ENCODE measurements at places on chromosomes 1 and 21.

GRCh38 chr1:37437087-37437486 is 37.3 kb upstream of the ZC3H12A start:
- DNase-seq: no peak

DNA sequence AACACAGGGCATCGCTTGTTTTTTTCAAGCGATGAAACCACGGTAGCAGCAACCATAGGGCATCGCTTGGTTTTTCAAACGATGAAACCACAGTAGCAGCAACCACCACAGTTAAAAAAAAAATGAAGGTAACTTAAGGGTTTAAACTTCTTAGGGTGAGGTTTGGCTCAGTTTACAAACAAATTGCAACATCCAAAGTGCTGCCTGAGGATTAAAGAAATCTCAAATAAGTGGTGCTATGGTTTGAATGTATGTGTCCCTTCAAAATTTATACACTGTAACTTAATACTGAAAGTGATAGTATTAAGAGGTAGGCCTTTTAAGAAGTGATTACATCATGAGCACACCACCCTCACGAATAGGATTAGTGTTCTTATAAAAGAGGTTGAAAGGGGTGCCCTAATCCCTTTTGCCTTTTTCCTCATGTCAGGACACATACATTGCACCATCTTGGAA is 6.4 kb upstream of the GBP5 start:
- DNase-seq: no peak

DNA sequence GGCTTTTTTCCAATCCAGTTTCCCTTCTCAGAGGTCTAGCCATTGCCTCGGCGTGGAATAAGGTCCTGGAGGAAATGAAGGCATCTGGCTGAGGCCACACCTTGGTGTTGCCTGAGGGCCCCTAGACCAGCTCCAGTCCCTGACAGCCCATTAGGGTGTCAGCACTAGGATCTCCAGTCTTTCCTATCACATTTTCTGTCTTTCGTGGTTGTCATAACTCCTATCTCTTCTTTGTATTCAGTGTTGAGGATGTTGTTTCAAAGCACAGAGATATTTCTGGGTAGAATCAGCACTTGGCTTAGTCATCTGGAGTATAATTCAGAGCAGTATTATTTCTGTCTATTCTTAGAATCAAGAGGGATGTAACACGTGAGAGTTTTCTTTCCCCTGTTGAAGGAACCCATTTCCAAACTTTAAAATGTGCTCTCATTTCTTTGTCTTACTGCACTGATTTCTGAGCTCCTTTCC is 844.3 kb downstream of the KCNT2 start:
- DNase-seq: peak; percentile 49

DNA sequence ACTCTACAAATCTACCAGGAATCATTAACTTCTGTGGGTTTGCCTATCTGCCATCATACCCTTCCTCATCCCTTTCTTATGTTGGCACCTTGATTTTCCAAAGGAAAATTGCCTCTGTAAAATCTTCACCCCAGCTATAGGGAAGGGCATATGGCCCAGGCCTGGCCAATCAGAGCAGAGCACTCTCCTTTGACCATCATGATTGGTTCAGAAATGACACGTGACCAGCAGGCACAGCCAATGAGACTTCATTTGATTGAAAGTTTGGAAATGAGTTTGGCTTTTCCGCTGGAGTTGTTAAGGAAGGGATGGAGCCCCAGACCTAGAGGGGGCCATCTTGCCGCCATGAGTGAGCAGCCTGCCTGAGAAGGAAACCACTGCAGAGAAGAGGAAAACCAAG is 35.1 kb upstream of the IFFO2 start:
- DNase-seq: no peak

DNA sequence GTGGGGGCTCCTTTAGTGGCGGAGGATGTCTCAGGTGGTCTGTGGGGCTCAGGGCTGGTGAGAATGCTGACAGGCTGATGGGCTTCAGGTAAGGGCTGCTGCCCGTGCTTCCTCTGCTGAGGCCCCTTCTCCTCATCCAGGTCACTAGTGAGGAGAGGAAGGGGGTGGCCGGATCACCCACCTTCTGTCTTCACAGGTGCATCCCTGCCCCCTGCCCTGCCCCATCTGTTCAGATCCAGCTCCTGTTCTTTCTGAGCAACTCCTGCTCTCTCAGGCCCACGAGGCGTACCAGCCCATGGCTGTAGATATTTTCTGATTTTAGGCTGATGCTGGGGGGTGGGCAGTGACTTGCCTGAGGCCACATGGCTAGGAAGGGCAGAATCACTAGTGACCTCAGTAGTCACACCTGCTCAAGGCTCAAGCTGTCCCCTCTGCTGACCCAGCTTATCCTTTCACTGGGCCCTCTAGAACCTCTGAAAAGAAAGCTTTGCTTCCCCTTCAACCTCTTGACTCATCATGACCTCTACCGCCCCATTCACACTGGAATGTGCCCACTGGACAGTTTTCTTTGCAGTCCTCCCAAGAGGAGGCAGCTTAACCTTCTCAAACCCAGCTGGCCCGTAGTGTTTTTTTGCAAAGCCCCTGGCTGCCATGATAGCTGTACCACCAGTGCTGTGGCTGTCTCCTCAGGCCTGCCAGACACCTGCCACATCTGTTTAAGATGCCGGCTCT is 14.8 kb downstream of the DCST2 start:
- DNase-seq: peak; percentile 35

DNA sequence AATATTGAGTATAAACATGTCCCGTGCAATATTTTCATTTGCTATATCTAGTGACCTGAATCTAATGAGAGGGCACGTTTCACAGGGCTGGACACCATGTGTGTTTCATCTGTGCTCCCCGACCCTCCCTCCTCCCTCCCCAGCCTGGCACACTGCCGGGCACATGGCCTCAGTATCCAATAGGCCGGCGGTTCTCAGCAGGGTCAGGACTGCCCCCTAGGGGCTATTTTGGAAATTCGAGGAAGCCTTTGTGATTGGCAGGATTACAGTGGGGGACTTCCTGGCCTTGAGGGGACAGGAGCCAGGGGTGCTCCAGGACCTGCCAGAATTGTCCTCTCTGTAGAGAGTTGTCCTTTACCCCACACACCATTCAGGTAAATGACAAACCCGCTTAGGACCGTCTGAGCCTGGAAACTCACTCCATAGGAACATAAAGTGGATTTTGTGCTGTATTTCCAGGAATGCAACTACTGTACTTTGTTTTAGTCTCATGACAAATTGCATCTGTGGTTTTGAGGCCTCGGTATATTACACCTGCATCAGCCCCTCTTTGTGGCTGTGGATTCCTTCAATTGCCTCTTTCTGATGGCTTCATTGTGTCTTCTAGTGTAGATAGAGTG is 109.5 kb upstream of the SIM2 start:
- peak; percentile 63 for DNase-seq

DNA sequence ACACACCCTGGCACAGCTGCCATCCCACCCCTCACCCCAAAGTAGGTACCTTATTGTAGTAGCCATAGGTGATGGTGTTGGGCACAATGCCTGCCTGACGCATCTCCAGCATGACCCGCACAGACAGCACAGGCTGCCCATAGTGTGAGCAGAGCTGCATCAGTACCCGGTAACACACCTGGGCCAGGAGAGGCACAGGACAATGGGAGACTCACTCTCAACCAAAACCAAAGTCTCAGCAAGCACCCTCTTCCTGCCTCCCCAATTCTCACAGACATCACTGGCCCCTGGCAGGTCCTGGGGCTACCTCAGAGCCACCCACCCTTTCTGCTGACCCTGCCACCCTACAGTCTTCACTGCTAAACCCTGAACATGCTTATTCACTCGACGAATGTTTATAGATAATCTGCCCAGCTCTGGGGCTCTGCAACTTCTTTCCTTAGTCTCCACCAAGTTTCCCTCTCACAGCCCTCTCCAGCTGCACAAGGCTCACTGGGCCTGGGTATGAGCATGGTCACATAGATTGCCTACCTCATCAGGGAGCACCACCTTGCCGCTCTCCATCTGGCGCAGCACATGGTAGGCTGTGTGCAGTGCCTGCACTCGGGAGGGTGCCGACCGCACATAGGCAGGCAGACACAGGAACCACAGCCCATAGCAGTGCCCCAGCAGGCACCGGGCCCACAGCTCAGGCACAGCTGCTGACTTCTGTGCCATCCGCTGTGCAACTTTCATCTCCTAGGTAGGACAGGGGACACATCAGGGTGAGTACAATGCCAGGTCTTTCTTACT is 10.3 kb downstream of the DENND4B start:
- DNase-seq: no peak

GRCh38 chr1:184493987-184494388 is 107.2 kb downstream of the C1orf21 start:
- DNase-seq: no peak

DNA sequence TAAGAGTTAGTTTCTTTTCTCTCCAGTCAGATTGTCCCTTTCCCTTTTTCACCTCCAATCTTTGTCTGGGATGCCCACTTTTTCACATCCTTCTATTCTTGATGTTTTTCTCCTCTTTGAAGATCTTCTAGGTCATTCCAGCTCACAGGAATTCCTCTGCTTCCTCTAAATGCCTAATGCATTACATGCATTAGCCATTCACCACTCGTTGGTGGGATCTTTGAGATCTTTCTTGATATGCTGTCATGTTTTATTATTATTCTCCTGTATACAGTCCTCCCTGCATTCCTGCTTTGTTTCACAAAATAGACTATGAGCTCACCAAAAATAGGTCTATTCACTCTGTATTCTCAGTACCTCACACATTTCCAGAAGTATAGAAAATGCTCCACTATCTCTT is 129.0 kb downstream of the LYPLAL1 start:
- peak; percentile 82 for DNase-seq

DNA sequence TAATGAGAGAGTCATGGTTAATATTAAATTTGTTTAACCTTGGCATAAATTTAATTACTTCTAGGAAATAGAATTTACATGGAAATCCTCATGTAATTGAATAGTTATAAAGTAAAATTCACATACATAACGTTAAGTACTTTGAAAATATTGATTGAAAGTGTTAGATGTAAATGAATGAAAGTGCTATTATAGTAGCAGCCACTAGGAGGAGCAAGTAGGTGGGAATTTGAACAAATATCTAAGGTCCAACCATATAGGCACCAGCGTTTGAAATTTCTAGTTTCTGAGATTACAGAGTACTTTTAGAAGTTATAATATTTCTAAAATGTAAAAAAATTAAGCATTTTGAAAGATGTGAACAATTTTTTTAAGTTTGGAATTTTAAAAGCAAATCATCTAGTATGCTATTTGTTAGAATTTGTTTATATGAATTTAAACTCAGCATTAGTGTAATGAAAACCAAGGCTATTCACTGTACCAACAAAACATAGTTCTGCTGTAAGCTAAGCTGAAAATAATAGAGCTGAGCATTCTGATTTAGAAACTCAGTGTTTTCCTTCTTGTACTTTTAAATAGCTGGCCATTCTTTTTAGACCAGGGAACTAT is 3.3 kb downstream of the B3GALT2 start:
- DNase-seq: peak; percentile 65

GRCh38 chr1:175802407-175803123 is 59.2 kb upstream of the TNR start:
- DNase-seq: no peak

- DNase-seq: no peak
Observed at GRCh38 chr1:210978316-210978973, 155.5 kb downstream of the KCNH1 start.

DNA sequence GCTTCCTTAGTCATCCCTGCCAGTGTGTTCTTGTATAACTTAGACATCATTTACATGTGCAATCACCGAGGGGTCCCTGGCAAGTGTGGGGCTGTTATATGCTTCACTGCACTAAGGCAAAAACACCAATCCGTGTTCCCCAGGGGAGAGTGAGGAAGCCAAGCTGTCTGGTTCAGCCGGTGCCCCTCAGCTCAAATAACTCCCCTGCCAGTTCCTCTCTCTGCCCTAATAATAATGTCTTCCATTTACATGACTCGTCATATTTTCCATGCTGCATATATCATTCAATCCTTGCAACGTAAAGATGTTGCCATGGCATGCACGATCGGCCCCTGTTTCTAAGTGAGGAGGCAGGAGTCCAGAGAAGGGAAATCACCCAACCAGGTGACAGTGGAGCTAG is 24.4 kb upstream of the NDC1 start:
- DNase-seq: no peak

DNA sequence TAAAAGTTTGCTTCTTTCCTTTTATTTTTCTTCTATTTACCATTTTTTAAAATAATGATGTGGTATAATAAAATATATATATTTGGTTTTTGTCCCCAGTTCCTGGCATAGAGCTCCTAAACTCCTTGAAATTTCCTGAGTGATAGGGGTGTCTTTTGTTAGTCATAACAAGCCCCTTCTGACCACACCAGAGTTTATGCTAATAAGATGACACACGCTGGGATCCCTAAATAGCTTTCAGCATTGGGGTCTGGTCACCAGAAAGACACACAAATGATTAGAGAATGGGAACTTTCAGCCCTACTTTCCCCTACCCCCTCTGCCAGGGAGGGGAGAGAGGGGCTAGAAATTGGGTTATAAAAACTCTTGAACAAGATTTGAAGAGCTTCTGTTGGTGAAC is 56.2 kb downstream of the COL24A1 start:
- no peak for DNase-seq

- no peak for DNase-seq
Observed at GRCh38 chr1:44284184-44284583, 70.9 kb downstream of the ERI3 start.

GRCh38 chr1:53349968-53350852 is 22.3 kb upstream of the LRP8 start:
- no peak for DNase-seq

All from EH (cell line).